Stimulated activated CD8-positive, alpha-beta memory T cell treated with anti-CD3 and anti-CD28 coated beads, Interleukin-7, amount 100 ng/mL, for 1 hour (primary cell): ENCODE measurements at places on chromosomes 12 and 14.

GRCh38 chr14:30748343-30748742 is 126.0 kb upstream of the COCH start:
- no peak for DNase-seq

DNA sequence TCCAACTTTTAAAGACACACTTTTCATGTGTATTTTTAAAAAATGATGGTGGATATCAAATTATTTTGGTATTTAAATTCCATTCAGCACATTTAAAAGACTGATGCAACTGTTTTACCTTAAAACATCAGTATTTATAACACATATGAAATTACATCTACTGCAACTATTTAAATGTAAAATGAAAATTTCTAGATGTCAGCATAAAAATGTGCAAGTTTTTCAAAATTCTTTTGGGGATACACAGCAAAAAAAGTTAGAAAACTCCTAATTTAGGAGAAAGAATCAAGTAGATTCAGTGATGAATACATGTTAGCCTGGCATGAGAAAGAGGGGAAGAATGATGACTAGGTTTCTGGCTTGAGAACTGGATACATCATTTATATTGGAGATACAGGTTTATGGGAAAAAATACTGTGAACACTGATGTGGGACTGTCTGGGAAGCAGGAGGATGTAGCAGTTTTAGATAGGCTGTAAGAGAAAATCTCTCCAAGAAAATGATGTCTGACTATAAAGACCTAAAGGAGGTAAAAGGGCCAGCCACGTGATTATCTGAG is 9.2 kb downstream of the SOS2 start:
- no peak for DNase-seq

- no peak for DNase-seq
Observed at GRCh38 chr12:16636435-16637055, 30.6 kb upstream of the LMO3 start.

- DNase-seq = no peak
Observed at GRCh38 chr14:101020834-101021370, 117.4 kb upstream of the RTL1 start.

- no peak for DNase-seq
Observed at GRCh38 chr12:92987846-92988621, 58.9 kb upstream of the EEA1 start.

DNA sequence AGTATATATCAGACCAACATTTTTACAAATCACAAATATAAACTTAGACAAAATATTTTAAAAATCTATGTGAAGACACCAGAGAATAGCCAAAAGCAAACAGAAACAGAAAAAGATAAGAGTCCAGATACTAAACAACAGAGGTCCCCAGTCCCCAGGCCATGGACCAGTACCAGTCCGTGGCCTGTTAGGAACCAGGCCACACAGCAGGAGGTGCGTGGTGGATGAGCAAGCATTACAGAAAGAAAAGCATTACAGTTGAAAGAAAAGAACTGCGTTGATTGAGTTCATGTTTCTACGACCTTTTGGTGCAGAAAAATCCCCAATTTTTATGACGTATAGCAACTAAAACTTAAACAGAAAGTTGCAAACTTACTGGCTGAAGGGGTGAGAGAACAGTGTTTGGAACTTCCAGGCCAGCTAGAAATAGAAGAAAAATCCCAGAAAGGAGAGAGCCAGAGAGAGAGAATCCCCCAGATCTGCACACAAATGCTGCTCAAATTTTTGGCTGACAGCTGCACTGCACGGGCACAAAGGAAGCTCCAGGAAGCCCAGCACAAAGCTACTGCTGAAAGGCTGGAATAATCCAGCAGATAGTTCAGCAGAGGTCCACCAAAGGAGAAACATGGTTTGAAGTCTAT is 159.6 kb upstream of the C14orf180 start:
- DNase-seq = no peak

- DNase-seq = peak; percentile 28
Observed at GRCh38 chr12:75329918-75330826, at the start of gene CAPS2. CAPS2 (minus strand) TSS chr12:75330324; CDS start chr12:75326498, 3,826 bp downstream.

DNA sequence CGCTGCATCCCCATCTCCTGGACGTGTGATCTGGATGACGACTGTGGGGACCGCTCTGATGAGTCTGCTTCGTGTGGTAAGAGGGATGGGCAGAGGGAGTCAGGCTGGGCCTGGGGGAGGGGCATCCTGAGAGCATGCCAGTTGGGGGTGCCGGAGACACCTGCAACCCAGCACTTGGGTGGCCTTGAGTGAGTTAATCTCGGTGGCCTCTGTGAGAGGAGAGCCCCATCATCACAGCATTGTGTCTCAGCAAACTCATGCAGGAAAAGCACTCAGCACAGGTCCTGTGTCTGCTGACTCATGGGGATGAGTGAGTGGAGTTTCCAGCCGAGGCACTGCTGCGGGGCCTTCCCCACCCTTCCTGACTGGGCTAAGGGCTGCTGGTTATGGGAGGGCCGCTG is 19.6 kb upstream of the LRP1-AS start:
- no peak for DNase-seq

- no peak for DNase-seq
Observed at GRCh38 chr12:123078120-123078465, 72.8 kb downstream of the PITPNM2 start.

- DNase-seq = no peak
Observed at GRCh38 chr14:55221186-55221585, 29.8 kb upstream of the DLGAP5 start.

GRCh38 chr12:51950682-51951198 is 759 bp upstream of the ACVR1B start:
- no peak for DNase-seq

GRCh38 chr12:14558473-14558959 is 9.2 kb downstream of the PLBD1 start:
- DNase-seq = no peak

GRCh38 chr12:93572712-93573551 is 457 bp downstream of the SOCS2 start:
- no peak for DNase-seq

- no peak for DNase-seq
Observed at GRCh38 chr12:33472299-33472698, 32.7 kb upstream of the SYT10 start.

DNA sequence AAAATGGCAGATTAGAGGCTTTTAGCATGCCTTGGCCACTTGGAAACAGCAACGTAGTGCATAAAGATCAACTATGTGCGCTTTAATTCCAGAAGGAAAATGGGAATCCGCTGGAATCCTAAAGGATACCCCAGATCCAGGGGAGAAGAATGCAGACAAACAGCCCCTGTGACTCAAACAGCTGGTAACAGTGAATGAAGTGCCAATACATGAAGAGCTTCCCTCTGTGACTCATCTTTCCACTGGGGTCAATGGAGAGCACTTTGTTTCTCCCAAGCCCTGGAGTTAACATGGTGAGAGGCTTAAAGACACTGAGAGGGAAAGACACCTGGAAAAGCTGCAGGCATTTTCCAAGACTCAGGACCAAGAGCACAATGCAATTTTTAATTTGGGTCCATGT is 263.1 kb downstream of the CEP128 start:
- no peak for DNase-seq

- no peak for DNase-seq
Observed at GRCh38 chr12:5328669-5329517, 103.0 kb upstream of the NTF3 start.
